ENCODE measurements at places on chromosomes 1 and 21. TPM values are rescaled to one million over a fixed set of nuclear protein-coding genes. Genes with fewer than 3 reads are reported as not detected.

The FCRL5 gene
- total RNA-seq = not detected

The MAB21L3 gene
- 0.34 TPM for total RNA-seq

DNA sequence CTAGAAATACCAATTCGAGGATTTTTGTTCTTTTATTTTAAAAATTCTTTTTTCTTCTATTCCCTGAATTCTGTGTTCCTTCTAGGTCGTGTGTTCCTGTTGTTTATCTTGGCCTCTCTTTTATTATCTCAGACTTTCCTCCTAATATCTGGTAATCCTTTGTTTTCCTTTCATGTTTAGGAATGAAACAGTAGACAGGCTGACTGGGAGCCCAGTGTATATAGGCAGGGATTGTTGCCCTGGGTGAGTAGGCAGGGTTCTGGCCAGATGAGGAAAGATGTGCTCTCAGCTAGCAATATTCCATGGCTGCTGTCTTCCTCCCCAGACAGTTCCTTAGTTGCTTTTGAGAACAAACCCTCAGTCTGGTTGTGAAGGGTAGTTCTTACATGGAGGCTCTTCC lies 161.8 kb upstream of the PDE4B start:
- no peak for DNase-seq

GRCh38 chr1:156247460-156248322 lies at the start of gene PAQR6:
Gene PAQR6 (minus strand): TSS chr1:156248056. CDS start chr1:156246731, 1,325 bp downstream.
- no peak for DNase-seq

GRCh38 chr1:209597499-209597898 lies 14.0 kb downstream of the CAMK1G start:
- DNase-seq = no peak

DNA sequence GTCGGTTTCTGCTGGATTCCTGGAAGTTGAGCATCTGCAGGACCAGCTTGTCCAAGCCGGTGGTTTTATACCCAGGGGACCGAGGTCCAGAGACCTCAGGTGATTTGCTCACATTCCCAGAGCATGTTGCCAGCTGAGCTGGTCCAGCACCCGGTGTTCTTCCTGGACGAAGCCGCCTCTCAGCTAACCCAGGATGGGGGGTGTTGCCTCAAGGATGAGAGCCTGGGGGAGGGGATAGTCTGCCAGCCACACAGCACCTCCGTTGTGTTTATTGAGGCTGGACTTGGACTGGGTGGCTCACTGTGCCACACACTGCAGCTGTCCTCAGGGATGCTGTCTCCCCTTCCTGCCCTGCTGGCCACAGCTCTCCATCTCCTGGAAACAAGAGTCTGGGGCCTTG lies 1.5 kb downstream of the TMEM201 start:
- peak; percentile 18 for DNase-seq

- no peak for DNase-seq
Measured at GRCh38 chr1:58855274-58856165, 71.7 kb upstream of the JUN start.

DNA sequence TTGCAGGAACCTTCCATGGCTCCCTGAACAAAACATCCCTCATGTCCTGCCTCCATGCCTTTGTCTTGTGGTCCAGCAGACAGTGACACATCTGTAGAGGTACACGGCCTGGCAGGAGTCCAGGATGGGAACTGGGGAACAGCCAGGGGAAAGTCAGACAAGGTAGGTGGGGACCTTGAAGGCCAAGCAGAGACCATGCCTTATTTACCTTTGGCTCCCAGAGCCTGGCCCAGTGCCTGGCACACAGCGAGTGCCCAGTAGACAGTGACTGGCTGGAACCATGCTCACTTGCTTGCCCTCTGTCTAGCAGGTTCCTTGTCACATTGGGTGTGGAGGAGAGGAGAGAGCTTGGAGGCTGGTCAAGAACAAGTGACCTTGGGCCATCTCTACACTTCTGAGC lies 81.0 kb downstream of the BCAR3 start:
- no peak for DNase-seq

GRCh38 chr21:46636550-46637285 lies 1.2 kb downstream of the PRMT2 start:
- DNase-seq = no peak

DNA sequence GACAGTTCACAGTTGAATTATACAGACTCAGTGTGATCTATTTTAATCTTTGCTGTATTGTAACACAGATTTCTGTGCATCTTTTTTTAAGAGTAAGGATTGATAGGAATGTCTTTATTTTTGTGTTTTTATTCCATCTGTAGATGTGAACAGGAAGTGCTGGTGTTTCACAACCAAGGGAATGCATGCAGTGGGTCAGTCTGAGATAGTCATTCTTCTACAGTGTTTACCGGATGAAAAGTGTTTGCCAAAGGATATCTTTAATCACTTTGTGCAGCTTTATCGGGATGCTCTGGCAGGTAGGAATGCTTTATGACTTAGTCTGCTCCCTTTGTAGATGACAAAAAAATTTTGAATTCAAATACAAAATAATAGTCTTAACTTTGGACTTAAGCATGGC lies 84.5 kb downstream of the CC2D1B start:
- no peak for DNase-seq

DNA sequence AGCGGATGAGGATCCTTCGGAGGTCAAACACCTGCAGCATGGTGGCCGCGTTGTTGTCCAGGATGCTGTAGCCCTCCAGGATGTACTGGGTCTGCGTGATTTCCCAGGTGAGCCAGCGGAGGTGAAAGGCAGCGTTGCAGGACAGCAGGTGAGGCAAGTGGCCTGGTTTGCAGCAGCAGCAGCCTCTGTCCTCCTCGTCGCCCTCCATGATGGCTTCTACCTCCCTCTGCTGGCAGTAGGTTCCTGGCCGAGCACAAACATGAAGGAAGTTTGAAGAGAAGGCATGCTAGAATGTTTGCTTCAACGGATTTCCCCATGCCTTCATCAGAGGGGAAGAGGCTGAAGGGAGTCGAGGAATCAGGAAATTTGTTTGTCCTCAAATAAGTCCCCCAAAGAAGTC lies 74.7 kb downstream of the NTPCR start:
- DNase-seq = peak; percentile 34

DNA sequence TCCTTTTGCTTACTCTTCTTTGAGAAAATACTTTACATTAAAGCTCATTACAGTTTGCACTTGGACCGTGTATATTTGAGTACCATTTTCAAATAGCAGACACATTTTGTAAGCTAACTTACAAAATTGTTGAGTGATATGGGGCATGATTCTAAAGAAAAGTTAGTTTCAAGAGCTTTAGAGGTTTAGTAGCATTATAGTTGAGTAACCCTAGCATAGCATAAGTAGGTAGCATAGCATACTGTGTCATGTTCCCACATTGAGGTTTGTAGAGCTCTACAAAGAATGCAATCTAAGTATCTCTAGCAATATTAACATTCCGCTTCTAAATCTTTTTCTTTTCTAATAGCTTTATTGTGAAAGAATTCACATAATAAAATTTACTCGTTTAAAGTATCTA lies 92.0 kb downstream of the ITSN1 start:
- no peak for DNase-seq

GRCh38 chr1:58779801-58780382 lies 4.0 kb downstream of the JUN start:
- DNase-seq = peak; percentile 73

GRCh38 chr21:39377444-39378050 lies 28.7 kb upstream of the HMGN1 start:
- no peak for DNase-seq

GRCh38 chr1:210377731-210378333 lies 49.1 kb downstream of the HHAT start:
- no peak for DNase-seq
